ENCODE measurements at places on chromosomes 16 and 17. TPM values are rescaled to one million over a fixed set of nuclear protein-coding genes. Genes with fewer than 3 reads are reported as not detected.

OR1F1 gene
- total RNA-seq = not detected

PITPNM3 gene
- 15.6 TPM for total RNA-seq

AOC3 gene
- total RNA-seq = 235 TPM

ATP2A1 gene
- total RNA-seq = 0.46 TPM

CENPV gene
- total RNA-seq = 10.4 TPM

- peaks cover 36% of the 10 kb centered on the region for H3K4me1 ChIP-seq
- peaks cover 7% of the 10 kb centered on the region for H3K36me3 ChIP-seq
- no peaks in the 10 kb centered on the region for H3K27me3 ChIP-seq
- no peak overlapping the region for H3K4me3 ChIP-seq
Observed at GRCh38 chr16:75097941-75098901, 18.4 kb downstream of the LDHD start.

- H3K36me3 ChIP-seq = peaks cover 61% of the 10 kb centered on the region
- peak overlapping the region; percentile 65 for H3K27ac ChIP-seq
- H3K4me1 ChIP-seq = peaks cover 26% of the 10 kb centered on the region
- no peak for DNase-seq
- H3K4me3 ChIP-seq = no peak overlapping the region
- no peaks in the 10 kb centered on the region for H3K27me3 ChIP-seq
Observed at GRCh38 chr17:78795861-78796516, 13.9 kb upstream of the CYTH1 start.

DNA sequence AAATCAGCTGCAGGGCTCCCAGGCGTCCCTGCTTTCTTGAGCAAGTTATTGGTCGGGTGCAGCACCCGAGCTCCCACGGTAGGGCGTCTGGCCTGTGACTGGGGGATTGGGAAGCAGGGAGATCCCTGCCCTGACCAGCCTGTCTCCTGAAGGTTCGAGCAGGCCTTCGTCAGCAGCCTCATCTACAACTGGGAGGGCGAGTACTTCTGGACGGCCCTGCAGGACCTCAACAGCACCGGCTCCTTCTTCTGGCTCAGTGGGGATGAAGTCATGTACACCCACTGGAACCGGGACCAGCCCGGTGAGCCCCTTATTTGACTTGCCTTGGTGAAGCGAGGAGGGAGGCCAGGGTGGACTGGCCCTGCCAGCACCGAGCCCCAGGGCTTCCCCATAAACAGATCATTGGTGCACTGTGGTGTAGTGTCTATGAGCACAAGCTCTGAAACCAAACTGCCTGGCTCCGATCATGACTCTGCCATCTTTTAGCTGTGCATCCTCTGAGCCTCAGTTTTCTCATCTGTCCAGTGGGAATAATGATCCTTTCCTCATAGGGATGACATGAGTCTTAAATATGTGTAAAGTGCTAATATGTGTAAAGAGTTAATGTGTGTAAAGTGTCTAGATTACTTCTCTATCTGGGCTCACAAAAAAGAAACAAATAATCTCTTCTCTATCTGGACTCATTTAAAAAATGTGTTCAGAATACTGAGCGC lies 48.9 kb downstream of the MRC2 start:
- no peak overlapping the region for H3K27ac ChIP-seq
- no peak overlapping the region for H3K4me3 ChIP-seq
- no peak for DNase-seq
- H3K36me3 ChIP-seq = peaks cover 46% of the 10 kb centered on the region

- no peak overlapping the region for H3K4me3 ChIP-seq
- no peak overlapping the region for H3K27ac ChIP-seq
Observed at GRCh38 chr17:71371809-71372208, 749.0 kb upstream of the SOX9 start.

DNA sequence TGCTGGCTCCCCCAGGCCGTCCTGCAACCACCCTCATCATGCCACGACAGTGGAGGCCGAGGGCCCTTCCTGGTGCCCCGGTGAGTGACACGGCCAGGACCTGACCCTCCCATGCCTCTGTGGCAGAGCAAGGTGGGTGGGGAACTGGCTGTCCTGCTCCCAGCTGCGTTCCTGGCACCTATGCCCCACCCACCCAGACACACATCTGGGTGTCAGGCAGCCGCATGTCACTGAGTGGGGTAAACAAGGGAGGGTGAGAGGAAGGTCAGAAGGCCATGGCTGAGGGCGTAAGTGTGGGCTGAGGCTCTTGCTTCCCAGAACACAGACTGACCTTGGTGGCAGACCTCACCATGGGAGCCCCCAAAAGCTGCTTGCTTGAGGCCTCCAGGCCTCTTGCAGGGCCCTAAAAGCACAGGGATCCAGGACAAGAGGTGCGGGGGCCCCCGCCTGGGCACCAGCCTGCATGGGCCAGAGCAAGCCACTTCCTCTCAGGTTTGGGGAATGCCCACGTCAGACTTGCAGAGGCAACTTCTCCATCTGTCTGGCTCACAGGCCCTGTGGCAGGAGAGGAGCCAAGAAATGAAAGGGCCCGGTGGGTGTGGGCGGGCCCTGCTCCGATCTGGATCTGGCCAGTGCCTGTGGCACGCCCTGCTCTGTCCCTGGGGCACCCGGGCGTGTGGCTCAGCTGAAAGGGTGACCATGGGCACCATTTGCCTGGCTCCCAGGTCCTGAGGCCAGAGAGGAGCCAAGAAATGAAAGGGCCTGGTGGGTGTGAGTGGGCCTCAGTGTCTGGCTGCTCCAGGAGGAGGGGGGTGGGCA lies 3.9 kb upstream of the CCDC57 start:
- H3K27ac ChIP-seq = peak overlapping the region; percentile 89
- peaks cover 47% of the 10 kb centered on the region for H3K4me1 ChIP-seq
- peak; percentile 94 for DNase-seq
- H3K36me3 ChIP-seq = no peaks in the 10 kb centered on the region
- no peaks in the 10 kb centered on the region for H3K27me3 ChIP-seq

DNA sequence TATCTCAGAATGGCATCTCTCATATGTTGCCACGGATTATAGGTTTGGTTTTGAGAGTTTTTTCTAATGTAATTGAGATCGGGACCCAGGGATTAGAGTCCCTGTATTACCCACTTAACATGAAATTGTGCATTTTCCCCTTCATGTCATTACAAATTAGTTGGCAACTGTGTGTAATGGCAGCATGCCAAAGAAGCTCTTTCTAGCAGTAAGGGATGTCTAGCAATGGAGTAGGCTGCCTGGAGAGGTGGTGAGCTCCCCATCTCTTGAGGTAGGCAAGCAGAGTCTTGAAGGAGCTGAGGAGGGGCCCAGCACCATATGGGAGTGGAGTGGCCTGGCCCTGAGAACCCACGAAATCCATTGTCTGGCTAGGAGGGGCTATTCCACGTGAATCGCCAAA lies 10.0 kb upstream of the KATNB1 start:
- no peaks in the 10 kb centered on the region for H3K4me1 ChIP-seq
- H3K27ac ChIP-seq = no peak overlapping the region
- H3K27me3 ChIP-seq = no peaks in the 10 kb centered on the region
- no peak overlapping the region for H3K4me3 ChIP-seq

DNA sequence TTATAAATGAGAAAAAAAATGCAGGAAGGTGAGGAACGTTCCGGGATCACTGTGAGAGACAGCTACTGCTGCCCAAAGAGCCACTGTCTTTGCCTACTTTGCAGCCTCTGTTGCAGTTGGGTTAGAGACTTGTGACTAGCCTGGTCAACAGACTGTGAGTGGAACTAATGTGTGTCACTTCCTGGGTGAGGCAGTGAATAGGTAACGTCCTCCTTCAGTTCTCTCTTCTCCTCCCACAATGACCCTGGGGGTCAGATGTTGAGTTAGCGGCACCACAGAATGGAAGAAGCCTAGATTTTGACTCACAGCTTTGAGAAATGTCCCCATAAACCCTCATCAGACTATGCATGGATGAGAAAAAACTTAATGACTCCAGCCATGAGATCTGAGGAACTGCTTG lies 5.2 kb downstream of the C16orf46 start:
- no peak overlapping the region for H3K27ac ChIP-seq
- no peaks in the 10 kb centered on the region for H3K36me3 ChIP-seq
- DNase-seq = no peak

GRCh38 chr16:1145383-1146100 lies 7.4 kb upstream of the CACNA1H start:
- H3K4me3 ChIP-seq = no peak overlapping the region
- H3K4me1 ChIP-seq = no peaks in the 10 kb centered on the region
- DNase-seq = no peak
- no peaks in the 10 kb centered on the region for H3K36me3 ChIP-seq
- no peak overlapping the region for H3K27ac ChIP-seq

DNA sequence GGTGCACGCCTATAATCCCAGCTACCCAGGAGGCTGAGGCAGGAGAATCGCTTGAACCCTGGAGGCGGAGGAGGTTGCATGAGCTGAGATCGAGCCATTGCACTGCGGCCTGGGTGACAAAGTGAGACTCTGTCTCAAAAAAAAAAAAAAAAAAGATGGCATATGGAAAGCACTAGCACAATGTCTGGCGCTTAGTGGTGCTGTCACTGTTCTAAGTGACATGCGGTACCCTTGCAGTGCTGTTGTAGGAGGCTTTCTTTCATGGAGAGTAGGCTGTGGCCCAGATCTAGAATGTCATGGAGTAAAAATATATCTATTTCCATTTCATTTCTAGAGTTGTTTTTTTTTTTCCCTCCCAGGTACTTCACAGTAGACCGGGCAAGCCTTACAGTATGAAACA lies 14.6 kb upstream of the METTL9 start:
- no peak overlapping the region for H3K4me3 ChIP-seq
- H3K4me1 ChIP-seq = peaks cover 6% of the 10 kb centered on the region
- no peaks in the 10 kb centered on the region for H3K27me3 ChIP-seq
- no peaks in the 10 kb centered on the region for H3K36me3 ChIP-seq
- no peak for DNase-seq
- H3K27ac ChIP-seq = no peak overlapping the region

DNA sequence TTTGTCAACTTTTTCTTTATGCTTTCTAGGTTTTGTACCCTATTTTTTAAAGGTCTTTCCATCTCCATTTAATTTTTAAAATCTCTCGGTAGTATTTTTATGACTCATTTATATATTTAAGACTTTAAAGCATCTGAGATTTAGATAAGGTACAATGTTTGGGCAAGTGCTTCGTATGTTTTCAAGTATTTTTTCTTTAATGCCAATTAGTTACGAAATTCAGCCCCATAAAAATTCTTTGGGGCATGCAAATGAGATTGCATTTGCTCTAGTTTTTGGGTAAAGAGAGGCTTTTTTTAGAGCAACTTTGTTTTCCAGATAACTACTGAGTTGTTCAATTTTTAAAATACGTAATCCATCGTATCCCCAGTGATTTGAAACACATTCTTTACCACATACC lies 65.3 kb upstream of the CRHR1 start:
- no peaks in the 10 kb centered on the region for H3K36me3 ChIP-seq
- H3K4me1 ChIP-seq = no peaks in the 10 kb centered on the region
- H3K27me3 ChIP-seq = peaks cover 17% of the 10 kb centered on the region

DNA sequence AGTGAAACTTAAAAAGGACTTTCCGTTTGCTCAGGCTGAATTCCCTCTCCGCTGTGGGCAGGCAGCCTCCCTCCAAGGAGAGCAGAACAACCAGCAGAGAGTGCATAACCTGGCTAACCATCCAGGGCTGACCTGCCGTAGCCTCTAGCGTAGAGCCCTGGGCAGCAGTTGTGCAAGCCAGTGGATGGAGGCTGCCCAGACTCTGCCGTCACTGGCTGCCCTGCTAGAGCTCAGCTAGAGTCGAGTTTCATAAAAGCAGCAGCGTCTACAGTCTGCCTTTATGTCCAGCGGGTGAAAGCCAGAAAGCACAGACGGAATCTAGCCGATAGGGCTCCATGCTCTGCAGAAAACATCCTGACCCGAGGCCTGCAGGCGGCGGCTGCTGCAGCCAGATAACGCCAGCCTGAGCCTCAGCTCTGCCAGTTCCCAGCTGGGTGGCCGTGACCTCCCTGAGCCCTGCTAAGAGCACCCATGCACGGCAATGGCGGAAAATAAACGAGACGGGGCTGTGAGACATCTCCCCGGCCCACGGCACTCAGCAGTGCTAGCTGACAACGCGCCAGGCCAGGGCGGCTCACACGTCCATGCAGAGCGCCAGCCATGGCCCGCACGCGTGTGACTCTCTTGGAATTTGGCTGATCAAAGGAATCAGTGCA lies 231.3 kb downstream of the ENGASE start:
- peaks cover 11% of the 10 kb centered on the region for H3K4me1 ChIP-seq
- no peaks in the 10 kb centered on the region for H3K36me3 ChIP-seq
- no peak overlapping the region for H3K27ac ChIP-seq
- H3K27me3 ChIP-seq = peaks cover 16% of the 10 kb centered on the region
- no peak for DNase-seq
- no peak overlapping the region for H3K4me3 ChIP-seq

DNA sequence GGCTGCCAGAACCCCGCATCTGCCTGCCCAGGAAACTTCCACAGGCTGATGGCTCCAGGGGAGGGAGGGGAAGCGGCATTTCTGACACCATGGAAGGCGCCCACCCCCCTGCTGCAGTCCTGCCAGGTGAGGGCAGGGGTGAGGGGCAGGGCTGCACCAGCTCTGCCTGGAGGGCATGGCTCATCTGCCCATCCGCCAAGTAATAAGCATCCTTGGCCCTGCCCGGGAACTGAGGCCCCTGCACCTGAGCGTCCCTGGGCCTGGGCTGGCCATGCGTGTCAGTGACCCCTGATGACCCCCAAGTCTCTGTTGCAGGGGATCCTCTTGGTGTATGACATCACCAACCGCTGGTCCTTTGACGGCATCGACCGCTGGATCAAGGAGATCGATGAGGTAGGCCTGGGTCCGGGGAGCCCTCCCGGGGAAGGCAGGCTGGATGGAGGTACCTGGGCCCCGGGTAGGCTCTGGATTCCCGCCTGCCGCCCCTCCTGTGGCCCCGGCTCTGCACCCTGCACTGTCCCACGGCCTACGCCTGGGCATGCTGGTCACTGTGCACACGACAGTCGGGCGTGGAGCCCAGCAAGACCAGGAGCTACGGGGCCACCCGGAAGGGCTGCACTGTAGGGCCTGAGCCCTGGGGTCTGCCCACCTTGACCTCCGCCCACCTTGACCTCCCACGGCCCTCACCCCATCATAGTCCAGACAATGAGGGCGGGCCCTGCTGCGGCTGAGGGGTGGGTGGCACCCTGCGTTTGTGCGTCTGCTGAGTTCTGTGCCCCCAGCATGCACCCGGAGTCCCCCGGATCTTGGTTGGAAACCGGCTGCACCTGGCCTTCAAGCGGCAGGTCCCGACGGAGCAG lies 5.4 kb upstream of the WFIKKN1 start:
- DNase-seq = no peak
- no peak overlapping the region for H3K4me3 ChIP-seq
- H3K36me3 ChIP-seq = peaks cover 20% of the 10 kb centered on the region
- no peaks in the 10 kb centered on the region for H3K27me3 ChIP-seq
- H3K27ac ChIP-seq = no peak overlapping the region
